ENCODE measurements at places on chromosomes 2 and 18.

- DNase-seq, result no peak
Observed at GRCh38 chr2:120815292-120815691, 79.6 kb downstream of the GLI2 start.

DNA sequence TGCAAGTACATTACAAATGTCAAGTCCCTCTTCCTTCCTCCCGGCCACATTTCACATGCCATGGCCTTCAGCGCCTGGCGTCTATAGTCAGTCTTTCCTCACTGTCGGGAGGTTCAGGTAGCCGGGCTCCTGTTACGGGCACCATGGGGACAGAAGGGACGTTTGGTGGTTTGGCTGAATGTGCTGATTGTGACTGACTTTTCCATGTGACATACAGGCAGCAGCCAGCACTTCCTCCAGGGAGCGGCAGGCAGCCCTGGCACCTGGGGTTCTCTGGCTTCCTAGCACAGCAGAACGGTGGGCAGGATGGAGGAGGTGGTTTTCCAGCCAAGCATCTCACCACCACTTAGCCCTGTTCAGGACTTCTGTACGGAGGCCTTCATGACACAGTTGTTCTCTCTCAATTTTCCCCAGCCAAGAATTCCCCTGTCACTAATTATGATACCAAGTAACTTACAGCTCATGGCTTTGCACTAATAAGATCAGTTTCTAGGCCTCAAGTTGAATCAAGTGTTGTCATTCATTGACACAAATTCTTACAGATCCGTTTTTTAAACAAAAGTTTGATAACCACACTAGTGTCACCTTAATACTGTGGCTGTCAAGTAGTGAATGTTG is 83.9 kb upstream of the REV1 start:
- DNase-seq, result peak; percentile 80

DNA sequence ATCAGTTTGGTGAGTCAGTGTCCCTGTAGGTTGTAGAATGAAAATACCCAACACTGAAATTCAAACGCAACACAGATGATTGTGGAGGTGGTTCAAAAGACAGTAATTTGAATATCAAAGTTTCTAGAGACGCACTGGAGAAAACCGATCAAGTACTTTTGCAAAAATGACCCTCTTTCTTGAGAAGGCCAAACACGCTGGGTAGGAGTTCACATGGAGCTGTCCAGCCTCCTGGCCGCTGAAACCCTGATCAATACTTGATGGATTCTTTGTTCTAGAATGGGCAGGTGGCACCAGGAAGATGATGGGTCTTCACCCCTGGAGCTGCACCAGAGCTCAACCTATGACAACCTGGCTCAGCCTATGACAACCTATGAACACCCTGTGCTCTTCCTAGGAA is 39.7 kb upstream of the UBE2F start:
- DNase-seq, result no peak

GRCh38 chr2:70664525-70664924 is 103.5 kb downstream of the ADD2 start:
- no peak for DNase-seq

DNA sequence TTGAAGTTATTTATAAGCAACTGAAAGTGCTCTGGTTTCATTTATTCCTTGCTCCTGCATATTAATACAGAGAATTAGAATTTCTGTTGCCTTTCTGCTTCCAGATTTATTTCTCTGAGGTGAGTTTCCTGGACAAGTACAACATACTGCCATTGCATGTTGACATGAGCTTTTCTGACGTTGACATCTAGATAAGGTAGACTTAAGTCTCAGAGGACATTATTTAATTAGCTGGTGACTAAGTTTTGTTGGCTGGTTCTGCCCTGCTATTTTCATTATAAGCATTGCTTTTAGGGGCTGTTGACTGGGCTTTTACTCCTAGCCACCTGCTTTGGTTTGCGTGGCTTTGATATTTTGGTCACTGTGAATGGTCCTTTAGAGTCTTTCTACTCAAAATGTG is 282.9 kb upstream of the SPRED2 start:
- no peak for DNase-seq

- DNase-seq, result no peak
Observed at GRCh38 chr2:177338177-177338721, 54.3 kb upstream of the AGPS start.

GRCh38 chr18:75450906-75451305 is 23.4 kb upstream of the SMIM21 start:
- no peak for DNase-seq
